Bone marrow (tissue), 2 donors: ENCODE measurements at places on chromosomes 6 and 20.

- DNase-seq: no peak
These were observed 113.6 kb downstream of the ARID1B start for GRCh38 chr6:156890627-156891314.

DNA sequence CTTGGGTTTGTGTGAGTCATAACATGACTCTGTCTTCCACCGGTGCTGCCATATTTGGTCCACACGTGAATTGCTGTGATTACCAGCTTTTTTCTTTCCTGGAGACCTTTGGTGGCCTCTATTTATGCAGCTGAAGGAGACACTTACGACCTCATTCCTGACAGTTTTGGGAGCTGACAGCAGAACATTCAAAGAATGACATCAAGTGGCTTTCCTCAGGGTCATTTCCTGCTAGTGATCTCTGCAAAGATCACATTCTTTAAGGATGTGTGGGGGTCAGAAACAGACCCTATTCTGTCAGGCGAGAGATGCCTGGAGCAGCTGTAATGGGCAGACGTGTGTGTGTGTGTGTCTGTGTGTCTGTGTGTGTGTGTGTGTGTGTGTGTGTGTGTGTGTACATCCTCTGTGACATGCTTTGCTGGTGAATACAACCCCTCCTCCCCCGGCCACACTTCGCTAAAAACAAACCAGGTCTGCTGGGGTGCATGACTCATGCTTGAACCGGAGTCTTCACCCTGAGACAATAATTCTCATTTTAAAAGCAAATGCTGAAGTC is 115.6 kb downstream of the TMEM170B start:
- no peak for DNase-seq

DNA sequence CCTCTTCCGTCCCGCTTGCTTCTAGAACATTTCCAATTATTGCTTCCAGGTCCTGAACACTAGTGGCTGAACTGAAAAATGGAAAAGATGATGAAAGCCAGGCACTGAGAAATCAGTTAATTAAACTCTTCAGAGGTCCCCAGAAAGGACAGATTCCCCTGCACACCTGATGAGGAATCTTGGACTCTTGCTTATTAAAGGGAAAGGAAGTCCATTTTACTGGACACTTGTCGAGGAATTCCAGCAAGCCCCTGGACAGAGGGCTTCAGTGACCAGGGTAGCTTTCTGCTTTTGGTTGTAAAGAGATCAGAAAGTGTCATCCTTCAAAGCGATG is 47.8 kb upstream of the CDYL start:
- no peak for DNase-seq

GRCh38 chr6:106186172-106186571 is 100.0 kb downstream of the PRDM1 start:
- no peak for DNase-seq

GRCh38 chr6:142416686-142417085 is 114.9 kb downstream of the ADGRG6 start:
- DNase-seq: no peak

- DNase-seq: peak; percentile 60
These were observed 10.4 kb upstream of the VNN2 start for GRCh38 chr6:132768051-132768517.
